ENCODE measurements at places on chromosomes 1 and 21.

- DNase-seq, result no peak
These were observed 47.1 kb upstream of the ZYG11A start for GRCh38 chr1:52795464-52795863.

DNA sequence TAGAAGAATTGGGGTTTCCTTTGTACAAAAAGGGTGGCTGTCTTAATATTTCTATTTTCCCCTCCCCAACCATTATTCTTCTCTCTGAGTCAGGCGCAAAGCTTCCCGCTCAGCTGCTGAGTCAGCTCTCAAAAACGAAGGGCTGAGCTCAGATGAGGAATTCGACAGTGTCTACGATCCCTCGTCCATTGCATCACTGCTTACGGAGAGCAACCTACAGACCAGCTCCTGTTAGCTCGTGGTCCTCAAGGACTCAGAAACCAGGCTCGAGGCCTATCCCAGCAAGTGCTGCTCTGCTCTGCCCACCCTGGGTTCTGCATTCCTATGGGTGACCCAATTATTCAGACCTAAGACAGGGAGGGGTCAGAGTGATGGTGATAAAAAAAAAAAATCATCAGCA lies 3.0 kb upstream of the TUFT1 start:
- no peak for DNase-seq

GRCh38 chr1:20410503-20410902 lies 75.5 kb downstream of the CAMK2N1 start:
- DNase-seq, result no peak

GRCh38 chr1:24077278-24077978 lies 34.5 kb downstream of the MYOM3 start:
- no peak for DNase-seq

- no peak for DNase-seq
These were observed 6.2 kb downstream of the HPCAL4 start for GRCh38 chr1:39685071-39685470.

DNA sequence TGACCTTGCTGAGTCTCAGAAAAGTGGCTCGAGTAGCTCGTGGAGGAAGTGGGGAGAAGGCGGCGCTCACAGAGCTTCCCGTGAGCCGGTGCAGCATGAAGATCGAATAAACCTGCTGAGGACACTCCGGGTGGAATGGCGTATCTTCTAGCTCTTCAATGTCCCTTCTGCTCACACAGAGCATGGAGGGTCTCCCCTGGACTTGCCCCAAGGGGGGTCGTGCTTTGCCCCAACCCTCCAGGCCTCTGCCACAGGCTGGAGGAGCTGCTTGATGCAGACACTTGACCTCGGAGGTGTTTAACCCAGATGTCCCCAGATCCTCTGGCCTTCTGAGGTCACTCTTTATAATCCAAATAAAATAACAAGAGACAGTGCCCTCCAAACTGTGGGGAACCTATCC lies 2.2 kb upstream of the KRTAP10-12 start:
- DNase-seq, result no peak

- DNase-seq, result no peak
These were observed 117.6 kb downstream of the NME7 start for GRCh38 chr1:169250022-169250421.

GRCh38 chr1:243601720-243602119 lies 248.3 kb downstream of the AKT3 start:
- DNase-seq, result no peak

DNA sequence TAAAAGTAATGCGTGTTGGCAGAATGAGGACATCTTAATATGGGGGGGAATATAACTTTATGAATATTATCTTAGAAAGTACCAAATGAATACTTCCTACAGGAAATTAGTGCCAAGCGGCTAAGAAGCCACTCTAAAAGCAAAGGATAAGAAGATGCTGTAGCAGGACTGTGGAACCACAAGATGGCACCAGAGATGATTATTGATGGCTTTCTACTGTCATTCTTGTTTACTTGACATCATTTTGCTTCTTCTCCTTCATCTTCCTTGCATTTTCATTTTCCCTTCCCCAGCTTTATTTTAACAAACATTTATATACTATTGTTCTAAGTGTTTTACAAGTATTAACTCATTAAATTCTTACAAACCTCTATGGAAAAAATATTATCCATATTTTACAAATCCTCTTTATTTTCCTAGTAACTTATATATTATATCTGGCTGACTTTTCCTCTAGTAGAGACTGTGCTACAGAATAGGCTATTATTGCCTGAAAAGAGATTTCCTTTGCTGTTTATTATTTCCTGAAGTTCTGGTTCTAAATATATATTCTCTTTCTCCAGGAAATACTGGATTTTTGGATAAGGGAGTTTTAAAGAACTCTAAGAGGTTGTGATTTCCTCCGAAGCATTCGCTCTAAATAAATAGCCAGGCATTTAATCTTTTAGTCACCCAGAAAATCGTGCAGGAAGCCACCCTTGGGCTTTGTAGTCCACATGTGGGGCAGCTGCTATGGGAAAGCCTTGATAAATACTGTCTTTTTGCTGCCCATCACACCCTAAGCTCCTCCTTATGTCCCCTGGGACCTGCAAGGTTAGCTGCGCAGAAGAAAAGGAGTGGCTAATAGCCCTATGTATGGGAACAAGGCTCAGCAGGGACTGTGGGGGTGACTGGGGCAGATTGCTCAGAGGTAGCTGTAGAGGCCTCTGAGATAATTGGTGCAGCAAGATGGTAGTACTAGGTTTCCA lies 69.8 kb downstream of the TPR start:
- no peak for DNase-seq

- DNase-seq, result no peak
These were observed 881.5 kb downstream of the LTN1 start for GRCh38 chr21:28111151-28111619.

DNA sequence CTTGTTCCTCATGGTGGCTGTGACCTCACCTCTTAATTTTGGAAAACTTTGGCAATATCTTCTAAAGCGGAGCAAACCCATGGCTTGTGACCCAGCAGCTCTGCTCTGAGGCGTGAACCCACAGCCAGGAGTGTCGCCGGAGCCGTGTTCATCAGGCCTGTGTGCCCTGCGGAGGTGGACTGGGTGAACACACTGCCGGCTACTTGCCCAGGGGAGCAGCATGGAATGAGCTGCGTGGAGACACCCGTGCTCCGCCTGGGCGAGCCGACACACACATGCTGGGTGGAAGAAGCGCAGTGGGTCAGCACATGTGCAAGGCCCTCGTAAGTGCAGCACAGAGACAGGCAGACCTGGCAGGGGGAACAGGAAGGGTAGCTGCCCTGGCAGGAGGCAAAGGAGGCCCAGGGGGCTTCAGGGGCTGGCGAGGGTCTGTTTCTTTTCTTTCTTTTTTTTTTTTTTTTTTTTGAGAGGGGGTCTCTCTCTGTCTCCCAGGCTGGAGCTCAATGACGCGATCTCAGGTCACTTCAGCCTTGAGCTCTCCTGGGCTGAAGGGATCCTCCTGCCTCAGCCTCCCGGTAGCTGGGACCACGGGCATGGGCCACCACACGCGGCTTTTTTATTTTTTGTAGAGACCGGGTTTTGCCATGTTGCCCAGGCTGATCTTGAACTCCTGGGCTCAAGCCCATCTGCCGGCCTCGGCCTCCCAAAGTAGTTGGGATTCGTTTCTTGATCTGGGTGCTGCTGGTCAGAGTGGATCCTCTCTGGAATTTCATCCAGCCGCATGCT lies 41.8 kb downstream of the AGPAT3 start:
- no peak for DNase-seq

DNA sequence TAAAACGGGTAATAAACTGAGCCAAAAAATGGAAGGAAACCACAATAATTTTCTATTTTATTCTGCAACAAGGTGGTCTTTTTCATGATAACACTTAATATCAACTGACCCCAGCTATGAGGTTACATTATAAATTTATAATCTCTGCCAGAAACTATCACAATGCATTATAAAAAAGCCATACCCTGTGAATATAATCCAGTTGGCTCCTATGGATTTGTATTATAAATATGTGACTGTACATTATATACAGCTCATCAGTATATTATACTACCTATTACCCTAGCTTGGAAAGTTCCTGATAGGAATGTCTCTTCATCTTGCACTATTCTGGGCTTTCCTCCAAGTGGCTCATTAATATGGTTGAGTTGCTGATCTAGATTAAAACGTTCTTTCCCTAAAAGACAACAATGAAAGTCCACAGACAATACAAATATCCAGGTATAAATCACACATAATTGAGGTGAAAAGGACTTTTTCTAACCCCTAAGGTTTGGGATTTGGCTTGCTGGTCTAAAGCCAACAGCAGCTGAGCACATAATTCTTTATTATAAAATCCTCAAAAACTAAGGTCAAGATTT lies 487.7 kb downstream of the TTLL7 start:
- no peak for DNase-seq

- no peak for DNase-seq
These were observed 25.7 kb downstream of the LDLRAD1 start for GRCh38 chr1:53992085-53992874.

- no peak for DNase-seq
These were observed 3.7 kb upstream of the PMVK start for GRCh38 chr1:154940213-154940560.

GRCh38 chr1:235843461-235843961 lies 23.2 kb downstream of the LYST start:
- no peak for DNase-seq

DNA sequence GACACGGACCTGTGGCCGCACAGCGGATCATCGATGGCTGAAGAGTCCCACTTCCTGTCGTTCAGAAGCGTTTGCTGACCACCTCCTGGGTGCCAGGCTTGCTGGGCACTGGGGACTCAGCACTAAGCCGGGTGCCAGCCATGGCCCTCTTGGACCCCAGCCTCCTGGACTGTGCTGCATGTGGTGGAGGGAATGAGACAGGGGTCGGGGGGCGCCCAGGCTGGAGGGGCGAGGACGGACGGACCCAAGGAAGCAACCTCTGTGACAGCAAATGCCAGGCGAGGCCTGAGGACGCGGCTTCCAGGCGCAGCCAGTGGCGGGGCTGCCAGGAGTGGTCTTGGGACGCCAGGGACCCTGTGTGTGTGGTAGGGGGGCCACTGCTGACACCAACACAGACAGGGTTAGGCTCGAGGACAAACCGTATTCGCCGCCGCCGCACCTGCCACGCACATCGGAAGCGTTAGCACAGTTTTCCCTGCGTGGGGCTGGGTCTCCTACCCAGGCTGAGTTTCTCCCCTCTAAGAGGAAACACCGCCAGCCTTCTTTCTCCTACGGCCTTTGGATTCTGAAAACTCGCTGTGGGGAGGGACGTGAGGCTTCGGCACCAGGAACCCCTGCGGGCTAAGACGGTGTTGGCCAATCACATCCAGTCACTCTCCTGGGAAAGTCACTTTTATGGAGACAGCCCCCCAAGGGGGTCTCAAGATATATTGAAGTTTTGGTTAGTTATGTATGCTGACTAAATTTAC lies 3.1 kb upstream of the MXRA8 start:
- DNase-seq, result no peak

DNA sequence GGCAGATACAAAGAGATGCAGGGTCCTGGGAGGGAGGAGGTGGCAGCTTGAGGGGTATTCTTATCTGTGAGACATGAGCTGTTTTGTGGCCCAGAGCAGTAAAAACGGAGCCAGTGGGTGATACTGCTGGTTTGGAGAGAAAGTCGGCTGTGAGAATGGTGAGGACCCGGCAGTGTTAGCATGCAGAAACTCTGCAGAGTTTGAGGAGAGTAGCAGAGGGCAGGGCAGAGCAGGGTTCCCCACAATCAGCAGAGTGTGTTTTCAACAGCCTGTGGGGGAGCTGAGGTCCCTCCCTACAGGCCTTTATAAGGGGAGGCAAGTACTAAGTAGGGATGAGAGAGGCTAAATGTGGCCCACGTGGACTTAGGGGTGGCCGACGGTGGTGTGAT lies 423 bp downstream of the SLAMF8 start:
- no peak for DNase-seq

DNA sequence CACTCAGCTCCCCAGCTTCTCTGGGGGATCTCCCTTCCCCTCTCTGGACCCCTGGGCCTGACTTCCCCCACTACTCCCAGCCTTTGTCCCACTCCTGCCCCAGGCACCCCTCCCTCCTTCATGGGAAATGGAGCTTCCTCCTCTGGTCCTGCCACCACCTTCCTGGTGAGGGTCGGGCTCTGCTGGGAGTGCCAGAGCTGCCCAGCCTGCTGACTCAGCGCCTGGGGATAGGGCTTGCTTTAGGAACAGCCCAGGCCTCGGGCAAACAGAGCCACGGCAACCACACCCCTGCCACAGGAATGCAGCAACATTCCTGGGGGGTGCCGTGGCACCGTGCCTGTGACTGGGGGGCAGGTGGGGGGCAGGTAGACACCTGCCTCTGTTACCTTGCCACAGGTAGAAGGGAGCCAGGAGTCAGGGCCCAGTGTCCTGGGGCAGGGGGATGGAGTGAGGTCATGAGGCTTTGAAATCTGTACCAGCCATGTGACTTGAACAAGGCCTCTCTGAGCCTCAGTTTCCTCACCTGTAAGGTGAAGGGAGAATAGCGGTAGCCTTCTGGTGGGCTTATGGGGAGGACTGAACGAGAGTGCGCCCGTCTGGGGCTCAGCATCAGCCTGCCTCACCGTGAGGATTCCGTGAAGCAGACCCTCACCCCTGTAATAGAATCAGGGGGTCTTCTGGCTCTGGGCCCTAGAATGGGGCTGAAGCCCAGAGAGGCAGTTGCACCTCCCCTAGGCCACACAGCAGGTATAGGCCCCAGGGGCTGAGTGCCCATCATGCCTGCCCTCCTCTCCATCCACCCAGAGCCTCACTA lies 17.8 kb upstream of the EPHA2 start:
- DNase-seq, result no peak

DNA sequence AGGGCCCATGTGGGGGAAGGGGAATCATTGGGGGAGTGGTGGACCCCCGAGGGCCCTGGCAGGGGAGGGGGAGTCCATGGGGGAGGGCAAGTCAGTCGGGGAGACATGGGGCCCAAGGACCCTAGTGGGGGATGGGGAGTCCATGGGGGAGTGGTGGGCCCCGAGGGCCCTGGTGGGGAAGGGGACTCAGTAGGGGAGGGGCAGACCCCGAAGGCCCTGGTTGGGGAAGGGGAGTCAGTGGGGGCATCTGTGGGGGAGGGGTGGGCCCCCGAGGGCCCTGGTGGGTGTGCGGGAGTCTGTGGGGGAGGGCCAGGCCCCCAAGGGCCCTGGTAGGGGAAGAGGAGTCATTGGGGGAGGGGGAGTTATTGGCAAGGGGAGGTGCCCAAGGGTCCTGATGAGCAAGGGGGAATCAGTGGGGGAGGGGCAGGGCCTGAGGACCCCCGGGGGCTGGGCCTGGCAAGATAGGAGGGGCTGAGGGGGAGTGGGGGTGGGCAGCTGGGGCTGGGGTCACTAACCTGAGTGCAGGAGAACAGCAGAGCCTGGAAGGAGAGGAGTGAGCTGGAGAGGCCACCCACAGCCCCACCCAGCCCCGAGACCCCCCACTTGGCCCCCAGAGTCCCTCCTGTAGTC lies 2.1 kb downstream of the MXRA8 start:
- no peak for DNase-seq

DNA sequence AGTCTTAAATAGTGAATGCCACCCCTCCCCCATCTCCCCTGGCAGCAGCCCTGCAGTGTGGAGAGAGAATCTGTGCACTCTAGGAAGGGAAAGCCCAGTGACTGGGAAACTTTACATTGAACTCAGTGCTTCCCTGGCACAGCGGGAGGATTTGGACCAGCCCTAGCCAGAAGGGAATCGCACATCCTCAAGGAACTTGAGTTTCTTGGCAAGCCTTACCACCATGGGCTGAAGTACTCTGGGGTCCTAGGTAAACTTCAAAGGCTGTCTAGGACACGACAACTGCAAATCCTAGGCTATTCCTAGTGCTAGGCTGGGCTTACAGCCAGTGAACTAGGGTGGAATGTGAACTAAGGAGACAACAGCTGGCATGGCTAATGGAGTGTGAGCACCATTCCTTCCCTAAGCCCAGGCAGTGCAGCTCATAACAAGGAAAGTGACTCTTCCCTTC lies 88.3 kb downstream of the COL24A1 start:
- DNase-seq, result no peak
